WERI-Rb-1 (cell line): ENCODE measurements at places on chromosomes 6 and 20.

DNA sequence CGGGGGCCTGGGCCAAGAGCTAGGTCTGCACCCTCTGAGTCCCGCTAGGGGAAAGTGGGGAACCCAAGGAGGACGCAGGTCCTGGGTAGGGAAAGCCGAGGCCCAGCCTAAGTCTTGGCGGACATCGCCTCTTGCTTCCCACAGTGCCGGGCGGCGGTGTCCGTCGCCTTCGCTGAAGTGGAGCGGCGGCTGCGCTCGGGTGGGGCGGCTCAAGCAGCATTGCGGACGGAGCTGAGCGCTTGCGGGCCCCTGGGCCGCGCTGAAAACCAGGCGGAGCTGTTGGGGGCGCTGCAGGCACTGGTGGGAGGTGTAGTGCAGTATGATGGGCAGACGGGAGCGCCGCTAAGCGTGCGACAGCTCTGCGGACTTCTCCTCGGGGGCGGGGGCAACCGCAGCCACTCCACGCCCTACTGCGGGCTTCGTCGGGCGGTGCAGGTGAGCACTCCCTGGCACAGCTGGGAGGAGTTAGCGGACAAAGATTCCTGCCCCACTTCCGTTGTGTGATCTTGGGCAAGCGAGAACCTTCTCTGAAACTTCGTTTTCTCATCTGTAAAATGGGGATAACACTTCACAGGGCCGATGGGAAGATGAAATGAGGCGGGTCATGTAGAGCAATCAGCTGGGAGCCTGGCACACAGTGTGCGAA, 4.2 kb downstream of the PRSS16 start:
- DNase-seq = peak; percentile 22

GRCh38 chr6:72422171-72422570, 199.7 kb upstream of the KCNQ5 start:
- no peak for DNase-seq

- DNase-seq = peak; percentile 82
Observed at GRCh38 chr6:119161438-119161837, 83.0 kb upstream of the FAM184A start.

DNA sequence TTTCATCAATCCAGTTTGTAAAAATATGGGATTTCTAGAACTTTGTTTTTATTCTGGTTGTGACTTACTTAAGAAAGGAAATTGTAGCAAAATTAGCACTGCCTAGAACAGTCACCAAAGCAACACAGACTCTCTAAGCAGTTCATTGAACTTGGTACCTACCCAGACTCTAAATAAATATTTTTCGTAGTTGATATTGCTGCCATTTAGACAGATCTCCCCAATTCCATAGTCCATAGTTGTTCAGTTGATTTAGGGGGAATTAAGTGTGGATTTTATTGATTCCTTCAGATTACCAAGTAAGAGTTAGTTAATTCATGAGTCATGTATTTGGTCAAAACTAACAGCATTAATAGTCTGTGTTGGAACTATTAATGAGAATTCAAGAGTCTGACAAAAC, 822.5 kb downstream of the DHX35 start:
- no peak for DNase-seq

GRCh38 chr20:45038745-45039474, 62.0 kb downstream of the KCNS1 start:
- no peak for DNase-seq

GRCh38 chr6:35368038-35368887, 25.9 kb downstream of the PPARD start:
- no peak for DNase-seq

- no peak for DNase-seq
Observed at GRCh38 chr6:54053881-54054391, 57.3 kb upstream of the MLIP start.

DNA sequence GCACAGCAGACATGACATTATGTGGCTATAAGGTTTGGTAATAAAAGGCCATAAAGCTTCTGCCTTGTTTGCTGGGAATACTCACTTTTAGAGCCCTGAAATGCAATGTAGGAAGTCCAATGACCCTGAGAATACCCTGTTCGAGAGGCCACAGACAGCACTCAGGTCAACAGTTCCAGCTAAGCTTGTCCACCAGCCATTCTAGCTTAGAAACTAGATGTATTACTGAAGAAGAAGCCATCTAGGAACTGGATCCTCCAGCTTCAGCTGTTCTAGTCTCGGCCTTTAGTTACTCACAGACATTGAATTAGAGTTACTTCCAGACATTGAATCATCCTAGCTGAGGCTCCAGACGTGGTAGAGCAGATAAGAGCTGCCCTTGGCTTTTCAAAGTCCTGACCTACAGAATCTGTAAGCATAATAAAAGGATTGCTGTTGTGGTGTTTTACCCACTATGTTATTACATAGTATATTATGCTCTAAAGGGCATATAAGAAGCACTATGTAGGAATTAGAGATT, 84.9 kb downstream of the MMS22L start:
- DNase-seq = no peak

DNA sequence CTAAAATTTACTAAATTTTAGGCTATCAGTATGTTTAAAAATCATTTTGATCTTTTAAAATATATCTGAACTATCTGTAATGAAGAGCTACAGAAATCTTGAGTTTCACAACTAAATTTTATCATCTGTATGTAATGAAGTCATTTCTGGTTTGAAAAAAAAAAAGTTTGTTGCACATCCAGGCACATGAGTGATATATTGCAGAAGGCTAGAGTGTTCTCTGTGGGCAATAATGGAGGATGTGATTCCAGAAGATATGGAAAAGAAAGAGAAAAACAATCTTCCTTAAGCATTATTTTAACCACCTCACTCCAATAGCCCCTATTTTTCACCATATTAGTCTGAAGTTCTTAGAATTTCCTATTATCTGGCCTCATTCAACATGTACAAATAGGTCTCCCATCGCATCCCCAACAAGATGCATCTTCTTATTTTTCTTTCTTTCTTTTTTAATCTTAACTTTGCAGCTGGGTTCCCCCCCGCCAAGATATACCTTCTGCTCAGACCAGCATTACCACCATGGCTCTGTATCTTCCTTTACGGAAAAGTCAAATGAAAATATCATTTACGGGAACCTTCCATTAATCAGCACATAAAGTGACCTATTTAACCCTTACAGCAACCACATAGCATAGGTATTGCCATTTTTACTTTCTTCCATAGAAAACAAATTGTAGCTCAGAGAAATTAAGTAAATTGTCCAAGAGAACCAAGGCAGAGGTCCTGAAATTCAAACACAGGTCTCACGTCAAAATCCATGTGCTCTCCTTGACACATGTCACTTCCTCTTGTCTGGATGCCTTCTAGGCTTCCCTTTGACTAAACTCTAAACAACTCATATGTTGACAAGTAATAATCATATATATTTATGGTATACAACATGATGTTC, 116.9 kb downstream of the KIF13A start:
- DNase-seq = no peak

GRCh38 chr20:8749986-8750385, 318.9 kb upstream of the PLCB4 start:
- DNase-seq = no peak

- peak; percentile 83 for DNase-seq
Observed at GRCh38 chr6:52965380-52965779, 29.7 kb downstream of the GSTA4 start.

- DNase-seq = peak; percentile 48
Observed at GRCh38 chr20:39268981-39269461, 306.9 kb downstream of the DHX35 start.

GRCh38 chr6:64694356-64694755, 1012.7 kb downstream of the EYS start:
- DNase-seq = no peak

DNA sequence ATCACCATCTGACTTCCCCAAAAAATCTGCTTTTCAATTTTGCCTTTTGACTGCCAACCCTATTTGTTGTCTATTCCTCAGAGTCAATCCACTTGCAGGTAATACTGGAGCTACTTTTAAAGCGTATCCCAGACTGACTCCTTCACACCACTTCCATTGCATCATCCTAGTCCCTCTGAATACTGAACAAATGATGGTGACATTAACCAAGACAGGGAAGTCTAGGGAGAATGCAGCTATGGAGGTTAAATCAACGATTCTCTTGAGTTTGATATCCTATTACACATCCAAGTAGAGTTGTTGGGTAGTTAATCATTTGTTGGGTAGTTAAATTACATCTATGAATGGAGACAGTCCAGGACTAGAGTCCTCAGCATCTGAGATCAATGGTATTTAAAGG, 2.0 kb downstream of the OGFRL1 start:
- no peak for DNase-seq

- DNase-seq = no peak
Observed at GRCh38 chr6:102742754-102743356, 1349.3 kb downstream of the GRIK2 start.

DNA sequence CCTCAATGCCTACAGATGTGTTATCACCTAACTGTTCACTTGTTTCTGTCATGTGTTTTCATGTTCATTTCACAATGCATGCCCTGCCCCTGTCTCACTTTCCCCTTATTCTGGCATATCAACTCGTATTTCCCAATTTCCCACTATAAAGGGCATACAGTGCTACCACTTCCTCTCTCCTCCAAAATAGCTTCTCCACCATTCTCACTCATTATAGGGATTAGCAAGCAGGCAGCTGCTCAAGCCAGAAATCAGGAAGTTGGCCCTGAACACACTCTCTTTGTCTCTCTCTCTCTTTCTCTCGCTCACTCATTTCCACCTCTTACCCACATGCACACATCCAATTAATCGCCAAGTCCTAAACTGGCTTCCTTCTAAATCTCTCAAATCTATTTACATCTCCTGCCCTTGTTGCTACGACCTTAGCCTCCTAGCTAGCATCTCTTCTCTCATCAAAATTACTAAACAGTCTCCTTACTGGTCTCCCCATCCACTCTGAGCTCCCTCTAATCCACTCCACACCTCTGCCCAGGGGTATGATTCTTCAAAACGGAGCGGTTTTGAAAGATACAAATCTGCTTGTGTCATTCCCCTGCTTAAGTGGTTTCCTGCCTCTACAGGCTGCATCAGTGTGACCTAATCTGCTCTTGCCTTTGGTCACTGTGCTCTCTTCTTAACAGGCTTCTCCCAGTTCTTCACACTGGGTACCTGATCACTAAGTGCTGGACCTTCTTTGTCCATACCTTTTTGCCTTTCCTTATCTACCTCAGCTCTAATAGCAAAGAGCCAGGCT, 196.2 kb downstream of the BTBD9 start:
- DNase-seq = peak; percentile 37

GRCh38 chr6:23396949-23397348, 729.1 kb upstream of the NRSN1 start:
- DNase-seq = no peak
